T-cell (primary cell): ENCODE measurements at places on chromosomes 11 and 22. TPM values are rescaled to one million over a fixed set of nuclear protein-coding genes. Genes with fewer than 3 reads are reported as not detected.

The MS4A12 gene
- total RNA-seq, result not detected

The BATF2 gene
- total RNA-seq, result not detected

The LGR4 gene
- 1.2 TPM for total RNA-seq

The BMAL1 gene
- 73.0 TPM for total RNA-seq

GRCh38 chr11:2474059-2474901 is 29.5 kb downstream of the KCNQ1 start:
- peaks cover 5% of the 10 kb centered on the region for H3K36me3 ChIP-seq
- H3K4me3 ChIP-seq, result no peak overlapping the region
- no peak overlapping the region for H3K27ac ChIP-seq
- no peaks in the 10 kb centered on the region for H3K27me3 ChIP-seq

GRCh38 chr11:81059356-81059755 is 1618.5 kb upstream of the TENM4 start:
- DNase-seq, result no peak
- H3K27me3 ChIP-seq, result no peaks in the 10 kb centered on the region
- H3K4me1 ChIP-seq, result no peaks in the 10 kb centered on the region
- H3K4me3 ChIP-seq, result no peak overlapping the region
- H3K36me3 ChIP-seq, result no peaks in the 10 kb centered on the region

DNA sequence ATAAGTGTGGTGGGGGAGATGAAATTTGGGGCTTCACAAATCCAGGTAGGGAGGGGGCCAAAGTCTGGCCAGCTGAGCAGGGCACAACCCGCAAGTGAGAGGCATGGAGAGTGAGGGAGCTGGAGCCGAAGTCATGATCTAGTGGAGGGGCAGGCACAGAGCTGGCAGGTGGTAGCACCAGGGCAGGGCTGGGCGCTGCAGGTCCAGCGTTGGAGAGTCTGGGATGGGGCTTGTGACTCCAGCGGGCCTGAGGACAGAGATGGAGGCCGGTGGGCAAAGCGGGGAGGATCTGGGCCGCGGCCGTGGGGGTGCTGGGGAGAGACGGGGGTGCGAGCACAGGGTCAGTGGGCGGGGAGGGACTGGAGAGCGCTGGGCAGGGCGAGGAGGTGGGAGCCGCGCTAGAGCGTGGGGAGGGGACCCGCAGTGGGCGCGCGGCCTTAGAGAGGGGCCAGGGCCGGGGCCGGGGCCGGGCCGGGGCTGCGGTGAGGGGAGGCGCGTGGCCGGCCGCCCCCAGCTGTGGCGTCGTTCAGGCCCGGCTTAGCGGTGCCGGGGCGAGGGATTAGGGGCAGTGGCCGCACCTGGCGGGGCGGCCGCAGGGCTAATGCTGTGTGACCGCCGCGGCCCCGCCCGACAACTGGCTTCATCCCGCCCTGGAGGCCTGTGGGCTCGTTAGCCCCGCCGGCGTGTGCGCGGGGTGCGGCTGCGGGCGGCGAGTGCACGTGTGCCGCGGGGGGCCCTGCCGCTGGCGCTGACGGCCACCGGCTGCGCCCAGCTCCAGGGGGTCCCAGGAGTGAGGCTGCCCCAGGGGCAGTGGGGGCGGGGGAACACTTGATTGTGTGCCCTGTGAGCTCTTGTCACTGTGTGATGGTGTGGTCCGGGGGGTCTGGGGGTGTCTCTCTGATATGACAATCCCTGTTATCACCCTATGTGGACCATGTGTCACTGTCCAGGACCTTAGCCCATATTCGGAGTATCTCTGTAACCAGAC is 23.6 kb upstream of the MYOD1 start:
- H3K36me3 ChIP-seq, result no peaks in the 10 kb centered on the region
- H3K27ac ChIP-seq, result no peak overlapping the region
- no peaks in the 10 kb centered on the region for H3K4me1 ChIP-seq
- H3K27me3 ChIP-seq, result peaks cover 5% of the 10 kb centered on the region
- no peak for DNase-seq
- no peak overlapping the region for H3K4me3 ChIP-seq

DNA sequence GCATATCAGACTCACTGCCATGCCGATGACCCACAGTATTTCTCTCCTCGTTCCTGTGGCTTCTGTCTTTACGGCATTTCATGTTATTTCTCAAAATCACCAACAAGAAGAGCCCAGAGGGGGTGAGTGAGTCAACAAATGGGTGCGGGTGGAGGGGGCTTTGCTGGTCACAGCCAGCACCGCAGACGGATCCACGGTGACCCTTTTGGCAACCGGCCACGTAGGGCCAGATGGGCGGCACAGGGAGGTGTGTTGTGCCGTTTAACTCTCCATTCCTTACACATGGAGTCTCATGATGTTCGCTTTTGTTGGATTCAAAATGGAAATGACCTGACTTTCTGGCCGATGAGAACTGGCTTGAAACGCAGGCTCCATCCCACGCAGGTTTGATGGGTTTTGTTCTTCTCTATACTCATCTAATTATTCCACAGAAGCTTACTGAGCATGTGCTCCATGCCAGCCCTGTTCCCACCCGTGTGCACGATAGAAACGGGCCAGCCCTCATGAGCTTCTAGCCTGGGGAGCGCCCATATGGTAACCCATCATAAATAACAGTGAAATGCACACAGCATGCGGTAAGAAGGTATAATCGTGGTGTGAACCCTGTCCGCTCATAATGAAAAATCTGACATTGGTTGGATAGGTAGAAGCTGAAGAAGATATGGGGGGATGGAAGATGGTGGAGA is 319.9 kb downstream of the BRD1 start:
- peaks cover 6% of the 10 kb centered on the region for H3K27me3 ChIP-seq
- no peak overlapping the region for H3K4me3 ChIP-seq
- DNase-seq, result no peak
